Stimulated activated CD8-positive, alpha-beta memory T cell treated with anti-CD3 and anti-CD28 coated beads, Interleukin-15, amount 100 ng/mL, for 1 hour (primary cell): ENCODE measurements at places on chromosomes 2 and 18.
A peak's percentile ranks its signal among the peaks of the same experiment; 100 is the strongest.

GRCh38 chr18:41938445-41938844, 16.6 kb upstream of the PIK3C3 start:
- no peak for DNase-seq

GRCh38 chr18:12000072-12000659, 18.9 kb downstream of the IMPA2 start:
- DNase-seq, result no peak

DNA sequence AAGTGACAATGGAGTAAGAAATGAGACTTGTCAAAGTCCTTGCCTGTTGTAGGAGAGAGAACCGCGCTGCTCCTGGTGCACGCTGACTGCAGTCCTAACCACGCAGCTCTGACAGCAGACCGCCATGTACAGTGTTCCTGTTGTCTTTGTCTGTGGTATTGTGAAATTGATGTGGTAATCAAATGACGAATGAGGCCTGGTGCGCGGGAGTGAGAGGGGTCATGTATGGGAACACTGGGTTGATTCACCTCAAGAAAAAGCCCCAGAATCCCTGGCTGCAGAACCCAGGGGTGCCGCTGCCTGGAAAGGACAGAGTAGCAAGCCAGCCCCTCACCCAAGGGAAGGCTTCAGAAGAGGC, 64.0 kb downstream of the INPP4A start:
- DNase-seq, result peak; percentile 18

DNA sequence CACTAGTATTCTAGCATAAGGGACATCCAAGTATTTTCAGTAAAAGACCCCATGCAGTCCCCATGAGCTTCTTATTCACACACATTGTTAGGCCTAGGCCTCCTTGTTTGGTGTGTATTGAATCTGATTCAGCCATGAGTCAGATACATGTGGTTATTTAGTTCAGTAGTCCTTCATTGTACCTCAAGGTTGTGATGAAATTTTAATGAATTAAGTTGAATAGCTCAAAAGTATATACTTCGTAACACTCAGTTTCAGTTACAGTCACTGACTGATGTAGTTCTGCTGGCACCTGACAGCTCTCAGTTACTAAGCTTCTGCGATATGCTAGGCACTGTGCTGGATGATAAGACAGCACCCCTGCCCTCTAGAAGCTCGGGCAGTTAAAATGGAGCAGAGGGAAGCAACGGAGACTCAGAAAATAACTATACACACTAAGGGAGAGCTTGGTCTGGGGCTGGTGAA, 86.4 kb downstream of the XRCC5 start:
- no peak for DNase-seq

GRCh38 chr2:51723691-51724090, 691.8 kb upstream of the NRXN1 start:
- DNase-seq, result no peak

- no peak for DNase-seq
These were observed 151.9 kb upstream of the PELI1 start for GRCh38 chr2:64296140-64296480.

GRCh38 chr2:44944102-44944951, 2.8 kb downstream of the SIX3 start:
- no peak for DNase-seq

GRCh38 chr2:142668420-142668819, 209.0 kb upstream of the KYNU start:
- no peak for DNase-seq

DNA sequence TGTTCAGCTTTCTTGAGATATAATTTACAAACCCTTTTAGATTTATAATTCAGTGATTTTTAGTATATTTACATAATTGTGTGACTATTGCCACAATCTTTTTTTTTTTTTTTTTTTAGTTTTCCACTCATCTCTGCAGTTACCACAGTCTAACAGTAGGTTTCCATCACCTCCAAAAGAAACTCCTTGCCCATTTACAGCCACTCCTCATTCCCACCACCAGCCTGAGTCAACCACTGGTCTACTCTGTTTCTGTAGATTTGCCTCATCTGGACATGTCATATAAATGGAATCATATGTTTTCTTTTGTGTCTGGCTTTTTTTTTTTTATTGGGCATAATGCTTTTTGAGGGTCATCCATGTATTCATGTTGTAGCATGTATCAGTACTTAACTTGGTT, 16.1 kb downstream of the MTX2 start:
- no peak for DNase-seq

DNA sequence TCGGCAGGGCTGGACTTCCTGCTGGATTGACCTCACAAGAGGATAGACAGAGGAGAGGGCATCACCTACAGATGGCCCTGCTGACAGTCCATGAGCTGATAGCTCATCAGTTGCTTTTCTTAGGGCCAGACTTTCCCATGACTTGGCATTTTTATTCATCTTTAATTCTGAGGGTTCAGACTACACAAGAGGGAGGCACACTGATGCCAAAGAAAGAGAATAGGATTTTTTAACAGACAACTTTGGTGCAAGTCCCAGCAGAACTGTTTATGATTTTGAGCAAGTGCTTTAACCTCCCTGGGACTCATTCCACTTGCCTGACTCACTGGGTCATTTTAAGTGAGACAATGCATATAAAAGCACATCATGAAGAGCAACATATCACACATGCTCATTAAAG, 299.2 kb downstream of the INSIG2 start:
- DNase-seq, result no peak

DNA sequence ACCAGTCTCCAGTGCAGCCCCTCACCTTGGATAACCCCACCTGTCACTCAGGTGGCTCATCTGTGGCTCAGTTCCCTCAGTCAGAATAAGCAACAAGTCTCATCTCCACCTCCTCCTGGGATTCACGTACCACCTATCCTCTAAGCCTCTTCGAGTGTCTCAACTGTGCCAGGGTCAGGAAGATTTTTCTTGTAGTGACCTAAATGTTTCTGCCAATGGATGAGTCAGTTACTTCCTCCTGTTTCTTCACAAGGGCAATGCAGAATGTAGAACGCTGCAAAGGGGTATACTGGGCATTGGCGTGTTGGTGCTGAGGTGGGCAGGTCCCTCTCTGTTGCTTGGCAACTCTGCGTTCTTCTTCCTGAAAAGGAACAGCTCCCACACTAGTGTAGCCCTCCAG, 213.3 kb upstream of the CXCR4 start:
- no peak for DNase-seq

DNA sequence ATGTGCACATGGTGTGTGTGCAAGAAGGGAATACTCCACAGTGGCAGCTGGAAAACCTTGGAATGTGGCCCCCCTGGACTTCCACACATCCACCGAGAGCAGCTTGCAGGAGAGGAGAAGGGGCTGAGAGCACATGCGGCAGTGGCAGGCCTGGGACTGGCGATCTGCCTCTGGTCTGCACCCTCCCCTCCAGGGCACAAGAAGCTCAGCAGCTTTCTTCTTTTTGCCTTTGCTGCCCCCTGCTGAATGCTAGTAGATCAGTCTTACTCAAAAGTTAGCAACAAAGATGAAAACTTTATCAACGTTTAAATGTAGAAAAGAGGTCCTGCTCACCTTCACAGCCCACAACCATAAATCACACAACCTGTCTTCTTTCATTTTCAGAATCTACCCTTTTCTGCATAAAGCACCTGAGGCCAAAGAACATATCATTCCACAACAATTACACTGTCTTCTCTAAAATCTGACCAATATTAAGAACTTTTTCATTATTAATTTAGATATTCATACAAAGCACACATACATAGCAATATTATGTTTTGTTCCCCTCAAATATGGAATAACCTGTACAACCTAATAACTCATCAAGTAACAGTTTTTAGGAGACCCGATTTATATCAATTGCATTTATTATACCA, 34.6 kb downstream of the TGFBRAP1 start:
- no peak for DNase-seq

DNA sequence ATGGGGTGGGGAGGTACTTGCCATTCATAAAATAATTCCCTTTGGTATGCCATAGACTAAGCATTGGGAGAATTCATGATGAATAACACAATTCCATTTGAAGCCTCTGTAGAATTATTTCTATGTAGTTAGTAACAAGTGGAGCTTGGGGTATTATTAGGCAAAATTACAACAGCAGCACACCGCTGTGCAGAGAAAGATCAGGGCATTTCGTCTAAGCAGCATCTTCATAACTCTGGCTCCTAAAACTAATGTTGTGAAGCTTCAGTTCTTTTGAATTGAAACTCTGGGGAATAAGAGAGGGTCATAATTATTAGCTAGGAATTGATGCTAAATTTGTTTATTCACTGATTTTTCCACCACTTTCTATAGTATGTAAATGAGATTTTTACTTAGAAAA, 630.7 kb downstream of the DCC start:
- no peak for DNase-seq

DNA sequence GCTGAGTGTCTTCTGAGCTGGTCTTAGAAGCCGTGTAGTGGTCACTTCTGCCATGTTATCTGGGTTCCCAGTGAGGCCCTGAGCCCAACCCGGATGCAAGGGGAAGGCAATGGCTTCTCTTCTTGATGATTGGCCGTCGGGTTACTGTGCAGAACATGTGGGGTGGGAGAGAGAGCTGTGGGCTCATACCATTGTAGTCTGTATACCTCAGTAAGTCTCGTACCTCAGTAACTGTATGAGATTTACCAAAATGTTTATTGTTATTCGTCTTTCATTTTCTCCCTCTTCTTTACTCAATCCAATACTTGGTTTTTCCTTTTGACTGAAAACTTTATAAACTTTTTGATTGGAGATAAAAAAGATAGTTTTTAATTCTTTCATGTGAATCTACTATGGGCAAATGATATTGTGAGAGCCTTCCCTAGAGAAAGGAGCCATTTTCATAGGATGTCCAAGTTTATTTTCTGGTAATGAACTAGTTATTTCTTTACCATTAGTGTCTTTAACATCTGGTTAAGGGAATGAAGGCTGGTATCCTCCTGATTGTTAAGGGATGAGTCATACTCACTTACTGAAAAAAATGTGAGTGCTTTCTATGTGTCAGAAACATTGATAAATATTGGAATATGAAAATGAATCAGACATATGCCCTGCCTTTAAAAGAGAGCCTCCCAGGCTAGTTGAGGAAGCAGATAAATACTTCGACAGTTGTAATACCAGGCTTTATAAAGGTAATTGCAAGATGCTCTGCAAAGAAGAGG, 129.9 kb downstream of the PRPF40A start:
- DNase-seq, result no peak

DNA sequence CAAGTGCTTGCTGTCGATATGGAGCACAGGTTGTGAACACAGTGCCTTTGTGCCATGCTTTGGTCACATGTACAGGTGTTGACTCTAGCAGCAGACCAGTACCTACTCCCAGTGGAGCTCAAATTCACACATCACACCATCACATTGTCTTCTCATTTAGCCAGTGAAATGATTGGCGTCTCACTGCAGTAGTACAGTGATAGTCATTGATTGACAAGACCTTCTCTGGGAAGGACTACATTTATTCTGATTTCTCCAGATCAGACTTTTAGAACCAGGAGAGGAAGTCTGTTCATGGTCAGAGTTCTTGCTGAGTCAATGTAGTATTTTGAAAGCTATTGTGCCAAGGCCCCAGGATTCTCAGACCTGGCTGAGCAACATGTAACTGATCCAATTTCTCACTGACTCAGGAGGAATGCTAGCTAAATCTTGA, 75.2 kb downstream of the FMNL2 start:
- no peak for DNase-seq

DNA sequence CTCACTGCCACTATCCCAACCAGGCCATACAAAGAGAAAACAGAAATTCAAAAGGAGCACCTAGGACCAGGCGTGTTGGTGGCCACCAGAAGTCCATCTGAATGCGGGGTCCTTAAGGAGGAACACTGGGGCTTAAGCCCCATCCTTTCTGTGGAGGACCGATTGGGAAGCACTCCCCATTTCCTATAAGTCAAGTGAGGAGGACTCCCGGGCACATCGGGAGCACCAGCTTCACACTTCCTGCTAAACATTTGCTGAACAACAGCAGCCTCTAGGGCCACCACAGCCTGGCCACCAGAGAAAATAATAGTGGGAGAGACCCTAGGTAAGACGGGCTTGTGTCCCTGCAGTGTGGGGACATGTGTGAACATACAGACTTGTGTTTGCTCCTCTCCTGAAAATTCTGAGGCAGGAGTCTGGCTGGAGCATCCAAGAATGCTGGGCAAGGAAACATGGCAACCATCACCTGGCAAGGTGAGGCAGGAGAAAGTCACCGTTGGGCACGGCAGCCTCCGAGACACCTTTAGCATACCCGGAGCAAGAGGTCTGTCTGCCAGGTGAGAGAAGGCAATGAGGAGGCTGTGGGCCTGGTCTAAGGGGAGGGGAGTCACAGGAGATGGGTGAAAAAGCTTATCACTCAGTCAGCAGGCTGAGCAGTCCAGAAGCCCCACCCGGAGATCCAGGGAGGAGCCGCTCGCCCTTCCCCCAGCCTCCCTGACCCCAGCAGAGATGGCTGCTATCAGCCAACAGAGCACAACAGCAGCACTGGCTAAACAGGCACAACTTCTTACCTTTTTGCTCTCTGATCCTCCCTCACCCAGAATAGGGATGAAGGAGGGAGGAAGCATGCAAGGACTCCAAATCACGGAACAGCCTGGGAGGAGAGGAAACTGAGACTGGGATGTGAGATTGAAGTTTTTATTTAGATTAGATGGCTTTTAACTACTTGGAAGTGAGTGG, 282.3 kb downstream of the EIPR1 start:
- no peak for DNase-seq

DNA sequence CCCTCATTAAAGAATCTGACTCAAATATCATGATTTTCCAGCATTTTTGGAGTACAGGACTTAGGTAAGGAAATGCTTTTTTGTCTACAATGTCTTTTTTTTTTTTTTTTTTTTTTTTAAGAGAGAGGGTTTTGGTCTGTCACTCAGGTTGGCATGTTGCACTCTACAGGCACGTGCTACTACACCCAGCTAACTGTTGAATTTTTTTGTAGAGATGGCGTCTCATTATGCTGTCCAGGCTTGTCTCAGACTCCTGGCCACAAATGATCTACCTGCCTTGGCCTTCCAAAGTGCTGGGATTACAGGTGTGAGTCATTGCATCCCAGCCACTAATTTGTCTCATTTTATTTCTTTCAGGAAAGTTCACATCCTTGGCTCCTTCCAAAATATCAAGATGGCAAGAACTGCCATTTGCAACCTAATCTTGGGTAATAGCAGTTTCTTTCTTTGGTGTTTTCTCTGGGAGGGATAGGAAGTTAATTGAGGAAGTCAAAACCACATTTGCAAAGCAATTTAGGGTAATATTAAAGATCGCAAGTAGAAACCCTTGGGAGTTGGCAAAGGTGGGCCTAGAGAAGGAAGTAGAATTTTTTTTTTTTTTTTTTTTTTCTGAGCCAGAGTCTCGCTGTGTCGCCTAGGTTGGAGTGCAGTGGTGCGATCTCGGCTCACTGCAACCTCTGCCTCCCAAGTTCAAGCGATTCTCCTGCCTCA, 15.5 kb downstream of the PNO1 start:
- DNase-seq, result no peak
